Hematopoietic multipotent progenitor cell treated with erythropoietin and hydrocortisone succinate and interleukin-3 and kit ligand, for 17 days (in vitro differentiated cells): ENCODE measurements at places on chromosomes 4 and X.

DNA sequence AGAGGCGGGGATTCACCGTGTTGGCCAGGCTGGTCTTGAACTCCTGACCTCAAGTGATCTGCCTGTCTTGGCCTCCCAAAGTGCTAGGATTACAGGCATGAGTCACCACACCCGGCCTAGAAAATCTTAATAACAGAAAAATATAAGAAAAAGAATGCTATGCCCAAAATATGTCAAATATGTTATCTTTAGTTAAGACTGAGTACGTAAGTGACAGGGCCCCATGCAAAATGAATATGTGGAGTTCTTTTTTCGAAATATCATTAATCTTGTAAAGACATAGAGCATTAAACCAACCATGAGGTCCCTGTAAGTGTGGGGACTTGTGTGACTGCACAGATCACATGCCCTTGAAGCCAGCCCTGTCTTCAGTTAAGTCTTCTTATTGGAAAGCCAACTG lies 8.9 kb upstream of the ZNF518B start:
- no peak for DNase-seq

- DNase-seq, result no peak
These were observed 382.9 kb downstream of the HNRNPD start for GRCh38 chr4:81990898-81991297.

- no peak for DNase-seq
These were observed 186.7 kb upstream of the WDFY3 start for GRCh38 chr4:85153221-85153620.

DNA sequence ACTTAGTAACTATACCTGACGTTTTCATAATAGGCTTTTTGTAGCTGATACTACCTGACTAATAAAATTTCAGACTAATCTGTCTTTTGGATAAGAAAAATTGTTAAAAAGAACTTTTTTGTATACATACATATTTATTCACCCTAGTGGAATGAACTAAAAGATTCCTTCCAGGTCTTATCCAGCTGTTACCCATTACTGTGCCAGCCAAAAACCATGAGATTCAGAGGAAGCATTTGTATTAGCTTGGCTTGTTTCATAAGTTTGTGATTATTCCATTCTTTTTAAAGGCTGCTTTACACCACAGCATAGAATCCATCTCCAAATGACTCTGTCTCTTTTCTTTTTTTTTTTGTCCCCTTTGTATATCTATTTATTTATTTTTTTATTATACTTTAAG lies 149.4 kb downstream of the FAT4 start:
- DNase-seq, result no peak

DNA sequence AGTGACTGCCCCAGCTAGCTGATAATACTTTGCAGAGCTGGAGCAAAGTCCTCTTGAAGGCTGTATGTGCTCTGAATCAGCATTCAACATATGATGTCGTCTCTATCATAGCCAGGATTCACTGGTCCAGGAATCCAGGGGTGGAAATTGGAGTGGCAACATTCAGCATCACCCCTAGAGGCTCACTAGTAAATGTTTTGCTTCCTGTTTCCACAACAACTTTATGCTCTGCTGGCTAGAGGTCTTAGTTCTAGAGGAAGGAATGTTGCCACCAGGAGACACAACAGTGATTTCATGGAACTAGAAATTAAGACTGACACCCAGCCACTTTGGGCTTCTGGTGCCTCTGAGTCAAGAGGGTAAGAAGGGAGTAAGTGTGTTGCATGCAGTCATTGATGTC lies 11.3 kb downstream of the MAGEA1 start:
- DNase-seq, result no peak

GRCh38 chr4:168844353-168845049 lies 165.6 kb downstream of the CBR4 start:
- no peak for DNase-seq

- DNase-seq, result peak; percentile 39
These were observed 57.1 kb upstream of the PJA1 start for GRCh38 chrX:69222103-69223090.
